ENCODE measurements at places on chromosomes 12 and 14. TPM values are rescaled to one million over a fixed set of nuclear protein-coding genes. Genes with fewer than 3 reads are reported as not detected.
A peak's percentile ranks its signal among the peaks of the same experiment; 100 is the strongest.

DNA sequence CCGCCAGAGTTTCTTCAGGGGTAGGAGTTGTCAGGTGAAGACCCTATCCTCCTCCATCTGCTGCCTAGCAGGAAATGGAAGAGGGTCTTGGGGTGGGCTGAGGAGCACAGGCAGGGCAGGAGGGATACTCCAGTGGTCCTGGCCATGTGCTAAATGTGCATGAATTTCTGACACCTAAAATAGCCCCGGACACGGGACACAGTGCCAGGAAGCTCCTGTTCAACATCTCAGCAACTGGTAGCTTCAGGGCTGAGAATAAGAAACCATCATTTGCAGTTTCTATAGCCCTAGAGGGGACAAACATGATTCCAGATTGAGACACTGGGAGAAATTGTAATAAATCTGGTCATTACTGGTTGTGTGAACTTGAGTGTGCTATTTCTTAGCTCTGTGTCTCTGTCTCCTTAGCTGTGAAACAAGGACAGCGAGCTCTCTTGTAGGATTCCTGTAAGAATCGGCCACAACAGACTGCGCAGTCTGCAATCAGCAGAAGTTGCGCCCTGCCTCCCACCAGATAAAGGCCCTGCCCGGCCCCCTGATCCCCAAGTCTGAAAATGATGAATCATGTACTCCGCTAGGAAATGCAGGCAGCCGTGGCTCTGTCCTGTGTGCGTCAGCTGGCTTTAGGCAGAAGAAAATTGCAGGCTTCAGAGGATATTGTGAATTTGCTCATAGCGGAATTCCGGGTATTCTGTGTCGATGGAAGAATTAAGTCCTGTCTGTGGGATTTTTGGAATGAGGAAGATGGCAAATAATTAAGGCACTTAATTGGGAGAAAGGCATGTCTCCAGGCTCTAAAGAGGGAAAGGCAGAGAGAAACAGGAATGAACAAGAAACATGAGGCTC is 35.2 kb upstream of the MEG3 start:
- DNase-seq = no peak

- no peak for DNase-seq
Measured at GRCh38 chr12:50232206-50232605, 51.1 kb downstream of the LIMA1 start.

DNA sequence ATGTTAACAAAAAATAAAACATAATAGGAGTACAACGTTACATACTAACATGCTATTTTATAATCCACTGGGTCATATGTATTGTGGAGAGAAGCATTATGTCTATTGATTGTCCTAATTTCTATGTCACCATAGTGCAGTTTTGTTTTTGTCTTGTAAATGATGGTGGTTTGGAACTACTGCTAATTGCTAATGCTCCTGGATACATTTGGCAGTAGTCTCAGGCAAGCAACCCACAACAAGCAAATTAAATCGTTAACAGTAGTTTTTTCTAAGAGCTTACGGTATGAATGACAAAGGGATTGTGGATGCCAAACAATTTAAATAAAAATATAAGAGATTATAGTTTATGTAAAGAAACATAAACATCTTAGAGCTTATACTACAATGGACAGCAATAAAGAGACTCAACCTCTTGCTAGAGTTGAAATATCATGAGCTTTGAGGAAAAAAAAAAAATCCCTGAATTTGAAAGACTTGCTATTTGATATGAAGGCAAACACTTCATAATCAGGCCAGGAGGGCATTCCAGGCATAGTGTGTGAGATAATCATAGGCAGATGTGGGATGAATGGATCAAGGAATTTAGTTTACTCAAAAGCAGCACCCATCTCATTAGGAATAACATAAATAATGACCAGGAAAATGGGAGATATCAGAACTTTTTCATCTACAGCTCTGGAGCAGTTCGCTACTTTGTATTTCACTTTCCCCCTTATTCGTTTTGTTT is 181.3 kb downstream of the CCDC59 start:
- DNase-seq = no peak

GRCh38 chr12:108043750-108044533 is 85.1 kb upstream of the WSCD2 start:
- DNase-seq = no peak

GRCh38 chr12:46556819-46557524 is 184.4 kb upstream of the SLC38A2 start:
- DNase-seq = no peak

GRCh38 chr12:94768398-94769046 is 118.2 kb upstream of the TMCC3 start:
- DNase-seq = no peak

- no peak for DNase-seq
Measured at GRCh38 chr12:108995370-108995992, 25.4 kb downstream of the SVOP start.

DNA sequence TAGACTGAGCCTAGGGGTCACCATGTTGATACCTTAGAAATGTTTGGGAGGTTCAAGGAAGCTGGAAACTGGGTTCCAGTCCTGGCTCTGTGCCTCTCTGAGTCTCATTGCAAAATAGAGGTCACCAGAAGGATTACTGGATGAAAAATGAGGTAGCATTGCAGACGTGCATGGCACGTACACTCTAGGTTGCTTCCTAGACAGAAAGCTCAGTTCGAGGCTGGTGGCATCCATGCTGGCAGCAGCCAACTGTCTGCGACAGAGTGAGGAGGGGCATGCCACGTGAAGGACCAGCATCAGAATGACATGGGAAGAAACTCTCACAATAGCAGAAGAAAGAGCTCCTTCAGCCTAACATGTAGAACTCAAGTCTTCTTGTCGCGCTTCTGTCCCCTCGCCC is 4.6 kb upstream of the CYP46A1 start:
- peak; percentile 8 for DNase-seq

The LHX5 gene
- not detected for total RNA-seq

The OR6C65 gene
- not detected for total RNA-seq

The NRXN3 gene
- total RNA-seq = 3.6 TPM

The BCL11B gene
- 0.46 TPM for total RNA-seq

The TBX5 gene
- 0.18 TPM for total RNA-seq

The TC2N gene
- 7.8 TPM for total RNA-seq
